ENCODE measurements at places on chromosomes 13 and 19. TPM values are rescaled to one million over a fixed set of nuclear protein-coding genes. Genes with fewer than 3 reads are reported as not detected.

MATK gene
- 0.35 TPM for total RNA-seq

LGALS14 gene
- not detected for total RNA-seq

PSG11 gene
- not detected for total RNA-seq

CYP2B6 gene
- total RNA-seq = 0.05 TPM

KANK3 gene
- 1.0 TPM for total RNA-seq

KLK2 gene
- total RNA-seq = not detected

TNFSF13B gene
- total RNA-seq = 1.3 TPM

SCEL gene
- total RNA-seq = 4.6 TPM

KL gene
- total RNA-seq = 11.9 TPM

TMEM221 gene
- 0.30 TPM for total RNA-seq

- peak; percentile 28 for DNase-seq
Observed at GRCh38 chr13:70098669-70099068, 9.0 kb upstream of the ATXN8OS start.

DNA sequence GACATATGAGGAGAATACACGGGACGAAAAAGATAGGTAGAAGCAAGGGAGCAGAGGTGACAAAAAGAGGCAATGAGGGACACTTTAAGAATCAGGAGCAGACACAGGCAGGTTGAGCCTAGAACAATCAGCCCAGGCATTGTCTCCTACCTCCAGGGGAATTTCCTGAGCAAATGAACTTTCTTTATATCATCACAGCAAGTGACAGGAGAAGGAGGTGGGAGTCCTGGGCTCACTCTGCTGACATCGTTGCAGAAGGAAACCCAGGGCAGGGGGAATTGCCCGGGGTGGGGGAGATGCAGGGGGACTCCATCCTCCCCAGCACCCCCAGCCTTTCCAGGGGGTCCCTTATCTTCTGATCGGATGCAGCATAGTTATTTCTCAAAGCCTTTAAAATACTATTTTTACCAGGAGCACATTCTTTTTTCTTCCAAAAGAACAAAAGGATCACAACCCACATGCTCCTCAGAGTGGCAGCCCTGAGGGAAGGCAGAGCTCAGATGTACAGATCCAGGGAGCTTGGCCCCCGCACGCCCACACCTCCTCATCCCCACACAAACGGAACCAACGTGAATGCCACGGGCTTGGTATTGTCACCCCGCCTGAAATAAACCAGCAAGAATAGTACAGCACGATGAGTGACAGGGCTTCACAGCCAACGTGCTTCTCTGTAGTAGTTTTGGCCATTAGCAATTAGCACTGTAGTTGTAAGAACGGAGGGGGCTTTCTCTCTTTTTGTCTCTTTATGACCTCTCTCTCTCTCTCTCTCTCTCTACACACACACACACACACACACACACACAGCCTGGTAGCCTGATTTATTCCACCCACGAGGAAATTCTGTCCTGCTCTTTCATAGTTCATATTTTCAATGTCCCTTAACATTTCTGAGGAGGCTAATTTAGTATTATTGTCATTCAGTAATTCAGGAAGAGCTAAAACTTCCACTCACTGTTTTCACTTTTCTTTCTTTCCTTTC, 169.5 kb upstream of the UBL3 start:
- DNase-seq = no peak

DNA sequence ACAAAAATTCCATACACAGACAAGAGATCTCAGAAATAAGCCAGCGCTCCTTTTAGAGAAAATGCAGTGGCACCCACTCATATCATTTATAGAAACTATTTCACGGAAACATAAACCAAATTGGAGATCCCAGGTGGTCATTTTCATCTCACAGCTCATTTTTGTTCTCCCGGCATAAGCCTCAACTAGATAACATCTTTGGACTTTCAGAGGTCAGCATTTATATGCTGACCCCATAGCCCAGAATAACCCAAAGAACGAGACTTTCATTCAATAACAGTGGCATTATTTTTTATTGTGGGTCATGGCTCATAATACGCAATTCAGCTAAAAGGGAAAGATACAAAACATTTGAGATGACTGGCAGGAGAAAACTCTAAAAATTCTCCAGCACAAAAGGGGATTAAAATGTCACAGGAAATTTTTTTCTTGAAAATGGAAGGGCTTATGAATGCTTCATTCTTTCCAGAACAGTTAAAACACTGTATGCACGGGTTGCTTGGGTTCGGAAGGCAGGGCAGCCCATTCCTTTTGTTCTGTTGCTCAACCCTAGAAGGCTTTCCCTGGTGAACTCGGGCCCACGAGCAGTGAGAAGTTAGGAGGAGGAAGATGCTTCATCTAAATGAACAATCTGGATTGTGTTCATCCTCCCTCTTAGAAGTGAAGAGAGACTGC, 24.0 kb downstream of the STARD13 start:
- no peak for DNase-seq

- DNase-seq = no peak
Observed at GRCh38 chr13:43141685-43142084, 118.3 kb downstream of the DNAJC15 start.

GRCh38 chr13:44819245-44819644, 170.0 kb downstream of the NUFIP1 start:
- DNase-seq = peak; percentile 91

- DNase-seq = no peak
Observed at GRCh38 chr13:51330791-51331190, 8.7 kb upstream of the SERPINE3 start.

GRCh38 chr19:12064590-12065538, at the start of gene ZNF844:
Gene ZNF844 (plus strand): TSS chr19:12064731. CDS start chr19:12064874, 143 bp downstream.
- peak; percentile 64 for DNase-seq

GRCh38 chr13:51675385-51675784, 91.1 kb downstream of the WDFY2 start:
- DNase-seq = no peak

DNA sequence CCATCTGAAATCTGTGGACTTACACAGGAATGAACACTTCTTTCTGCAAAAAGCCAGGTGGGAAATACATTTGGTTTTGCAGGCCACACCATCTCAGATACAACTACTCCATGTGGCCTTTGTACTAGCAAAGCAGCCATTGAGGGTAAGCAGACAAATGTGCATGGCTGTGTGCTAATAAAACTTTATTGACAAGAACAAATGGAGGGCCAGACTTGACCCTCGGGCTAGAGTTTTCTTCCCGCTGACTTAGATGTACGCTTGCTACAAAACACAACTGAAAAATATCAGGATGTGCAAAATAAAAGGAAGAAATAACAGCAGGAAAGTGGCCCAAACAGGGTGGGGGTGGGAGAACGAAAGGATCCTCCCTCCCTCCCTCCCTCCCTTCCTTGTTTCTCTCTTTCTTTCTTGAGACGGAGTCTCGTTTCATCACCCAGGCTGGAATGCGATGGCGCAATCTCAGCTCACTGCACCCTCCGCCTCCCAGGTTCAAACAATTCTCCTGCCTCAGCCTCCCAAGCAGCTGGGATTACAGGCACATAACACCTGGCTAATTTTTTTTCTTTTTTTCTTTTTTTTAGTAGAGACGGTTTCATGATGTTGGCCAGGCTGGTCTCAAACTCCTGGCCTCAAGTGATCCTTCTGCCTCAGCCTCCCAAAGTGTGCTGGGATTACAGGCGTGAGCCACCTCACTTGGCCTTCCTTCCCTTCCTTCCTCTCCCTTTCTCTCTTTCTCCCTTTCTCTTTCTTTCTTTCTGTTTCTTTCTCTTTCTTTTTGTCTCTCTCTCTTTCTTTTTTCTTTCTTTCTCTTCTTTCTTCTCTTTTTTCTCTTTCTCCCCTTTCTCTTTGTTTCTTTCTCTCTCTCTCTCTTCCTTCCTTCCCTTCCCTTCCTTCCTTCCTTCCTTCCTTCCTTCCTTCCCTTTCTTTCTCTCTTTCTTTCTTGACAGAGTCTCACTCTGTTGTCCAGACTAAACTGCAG, 29.3 kb downstream of the CCL25 start:
- no peak for DNase-seq

- peak; percentile 88 for DNase-seq
Observed at GRCh38 chr19:1252221-1252820, 3.9 kb downstream of the MIDN start.

DNA sequence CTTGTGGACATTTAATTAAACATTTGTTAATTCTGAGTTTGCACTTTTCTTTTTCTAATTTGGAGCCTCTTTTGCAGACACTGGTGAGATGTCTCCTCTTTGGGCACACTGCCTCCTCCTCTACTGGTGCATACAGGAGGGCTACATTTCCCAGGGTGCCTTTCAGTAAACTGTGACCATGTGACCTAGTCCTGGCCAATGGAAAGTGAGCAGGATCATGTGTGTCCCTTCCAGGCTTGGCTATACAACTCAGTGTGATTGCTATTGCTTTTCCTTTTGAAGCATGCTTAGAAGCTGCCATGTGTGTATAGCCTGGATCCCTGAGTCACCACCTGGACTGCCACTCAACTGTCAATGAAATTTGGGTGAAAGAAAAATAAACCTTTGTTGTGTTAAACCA, 4.5 kb downstream of the IZUMO2 start:
- DNase-seq = no peak

Measured in renal cortical epithelial cell (primary cell).